NCI-H2029 treated with DMSO at 0.1 percent for 48 hours (cell line): ENCODE measurements at places on chromosomes 16 and 17.

DNA sequence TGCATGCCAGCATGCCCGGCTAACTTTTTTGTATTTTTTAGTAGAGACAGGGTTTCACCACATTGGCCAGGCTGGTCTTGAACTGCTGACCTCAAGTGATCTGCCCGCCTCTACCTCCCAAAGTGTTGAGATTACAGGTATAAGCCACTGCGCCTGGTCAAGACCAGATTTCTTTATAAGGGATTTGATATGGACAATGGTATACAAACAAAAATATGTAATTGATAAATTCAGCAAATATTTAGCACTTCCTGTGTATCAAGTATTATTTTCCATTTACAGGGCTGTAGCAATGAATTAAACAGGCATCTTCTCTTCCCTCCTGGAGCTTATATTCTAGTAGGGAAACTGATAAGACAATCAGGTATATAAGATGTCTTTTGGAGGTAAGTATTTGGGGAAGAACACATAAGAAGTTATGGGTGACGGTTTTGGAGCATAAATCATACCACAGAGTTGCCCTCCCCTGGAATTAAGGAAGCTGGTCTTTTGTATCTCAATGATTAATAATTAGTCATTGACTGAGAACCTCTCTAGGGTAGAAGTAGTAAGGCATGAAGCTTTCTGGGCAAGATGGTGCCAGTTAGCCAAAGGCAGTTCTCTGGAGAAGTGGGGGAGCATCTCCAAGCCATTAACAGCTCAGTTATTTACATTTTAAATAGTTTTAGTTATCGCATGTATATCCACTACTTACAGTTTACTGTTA, 35.8 kb downstream of the TANC2 start:
- DNase-seq, result no peak

GRCh38 chr16:24471561-24472350, 67.6 kb upstream of the RBBP6 start:
- DNase-seq, result no peak

GRCh38 chr16:58116529-58116928, 12.7 kb downstream of the CFAP20 start:
- DNase-seq, result no peak

DNA sequence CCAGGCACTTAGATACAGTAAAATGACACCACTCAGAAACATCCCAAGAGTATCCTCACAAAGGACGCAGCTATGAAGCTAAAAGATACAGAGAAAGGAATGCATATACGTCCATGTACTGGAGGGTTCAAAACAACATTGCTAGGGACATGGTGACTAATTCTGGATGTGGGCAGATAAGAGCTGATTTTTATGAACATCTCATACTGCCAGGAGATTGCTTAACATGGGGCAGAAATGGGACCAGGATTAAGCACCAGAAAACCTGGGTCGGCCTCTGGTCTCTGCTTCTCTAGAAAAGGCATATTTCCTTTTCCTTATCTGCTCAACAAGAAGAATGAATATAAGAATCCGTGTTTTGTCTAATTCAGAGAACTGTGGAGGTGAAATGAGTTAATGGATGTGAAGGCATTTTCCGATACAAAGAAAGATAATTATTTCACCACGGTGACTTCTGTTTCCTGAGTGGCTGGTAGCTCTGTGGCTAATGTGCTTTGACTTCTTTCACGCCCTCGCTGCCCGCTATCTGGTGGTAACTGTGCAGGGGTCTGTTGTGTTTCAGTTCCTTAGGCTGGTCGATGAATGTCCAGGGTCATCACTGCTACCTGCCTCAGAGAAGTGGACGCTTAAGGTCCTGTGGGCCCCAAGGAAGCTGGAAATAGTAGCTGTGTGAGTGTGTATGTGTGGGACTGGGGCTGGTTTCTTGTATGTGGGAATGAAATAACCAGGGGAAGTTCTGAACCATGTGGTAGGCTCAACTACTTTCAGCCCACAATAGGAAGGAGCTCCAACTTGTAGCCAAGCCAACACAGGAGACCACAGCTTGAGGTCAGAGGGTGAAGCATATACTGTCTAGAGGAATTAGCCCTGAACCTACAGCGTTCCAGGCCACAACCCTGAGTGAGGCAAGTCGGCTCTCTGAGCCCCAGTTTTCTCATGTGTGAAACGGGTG, 15.8 kb upstream of the CCL5 start:
- no peak for DNase-seq

- no peak for DNase-seq
These were observed 36.6 kb downstream of the ARHGAP23 start for GRCh38 chr17:38464723-38465390.

DNA sequence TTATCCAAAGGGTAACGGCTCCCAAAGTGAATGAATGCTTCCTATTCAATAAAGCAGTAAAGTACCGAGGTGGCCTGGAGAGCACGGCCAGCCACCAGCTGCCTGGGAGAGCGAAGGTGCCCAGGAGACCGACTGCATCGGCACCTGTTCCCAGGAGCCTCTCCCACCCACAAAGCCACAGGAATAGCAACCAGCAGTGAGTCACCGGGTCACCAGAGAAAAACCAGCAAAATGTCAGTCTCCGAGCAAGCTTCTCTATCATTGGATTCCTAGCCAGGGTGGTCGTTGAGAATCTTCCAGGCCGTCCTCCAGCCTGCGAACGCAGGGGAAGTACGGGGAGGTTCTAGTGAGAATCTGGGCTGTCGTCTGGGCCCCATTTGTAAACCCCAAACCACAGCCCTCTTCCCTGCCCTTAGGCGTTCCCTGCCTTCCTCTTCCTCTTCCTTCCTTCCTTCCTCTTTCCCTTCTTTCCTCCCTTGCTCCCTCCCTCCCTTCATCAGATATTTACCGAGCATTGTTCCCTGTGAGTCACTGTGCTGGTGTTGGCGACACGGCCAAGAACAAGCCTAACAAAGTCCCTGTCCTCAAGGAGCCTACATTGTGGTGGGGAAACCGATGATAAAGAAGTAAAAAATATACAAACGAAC, 114.6 kb downstream of the SLC39A11 start:
- no peak for DNase-seq

DNA sequence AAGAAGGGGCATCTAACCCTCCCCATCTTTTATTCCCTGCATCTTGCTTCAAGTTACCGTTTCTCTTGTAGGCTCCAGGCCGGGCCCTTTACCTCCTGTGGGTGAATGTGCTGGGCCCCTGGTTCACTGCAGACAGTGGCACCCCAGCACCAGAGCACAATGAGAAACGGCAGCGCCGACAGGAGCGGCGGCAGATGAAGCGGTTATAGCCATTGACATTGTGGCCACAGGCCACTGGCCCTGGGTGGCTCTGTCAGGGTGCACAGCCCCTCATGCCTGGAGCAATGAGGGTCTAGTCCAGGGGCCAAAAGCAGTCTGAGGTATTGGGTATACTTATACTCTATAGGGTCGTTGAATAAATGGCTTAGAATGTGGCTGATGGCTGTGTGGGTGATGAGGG, 2.0 kb downstream of the TMEM208 start:
- no peak for DNase-seq

DNA sequence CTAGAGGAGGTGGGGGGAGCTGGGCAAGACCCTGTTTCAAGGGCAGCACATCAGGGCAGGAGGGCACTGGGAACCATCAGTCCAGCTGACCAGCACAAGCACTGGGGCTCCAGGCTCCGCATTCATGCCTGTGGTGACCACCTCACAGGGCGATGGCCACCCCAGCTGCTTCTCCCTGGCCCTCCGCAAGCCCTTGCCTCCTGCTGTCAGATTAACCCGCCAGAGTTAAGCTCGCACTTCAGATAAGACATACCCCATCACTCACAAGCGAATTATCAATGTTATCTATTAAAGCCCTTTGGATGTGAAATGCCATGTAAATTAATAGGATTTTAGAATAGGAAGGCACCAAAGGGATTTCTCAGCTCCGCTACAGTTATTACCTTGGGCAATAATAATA, 105.0 kb downstream of the CCDC182 start:
- no peak for DNase-seq

GRCh38 chr17:48546924-48547807, 2.3 kb upstream of the HOXB2 start:
- peak; percentile 83 for DNase-seq

DNA sequence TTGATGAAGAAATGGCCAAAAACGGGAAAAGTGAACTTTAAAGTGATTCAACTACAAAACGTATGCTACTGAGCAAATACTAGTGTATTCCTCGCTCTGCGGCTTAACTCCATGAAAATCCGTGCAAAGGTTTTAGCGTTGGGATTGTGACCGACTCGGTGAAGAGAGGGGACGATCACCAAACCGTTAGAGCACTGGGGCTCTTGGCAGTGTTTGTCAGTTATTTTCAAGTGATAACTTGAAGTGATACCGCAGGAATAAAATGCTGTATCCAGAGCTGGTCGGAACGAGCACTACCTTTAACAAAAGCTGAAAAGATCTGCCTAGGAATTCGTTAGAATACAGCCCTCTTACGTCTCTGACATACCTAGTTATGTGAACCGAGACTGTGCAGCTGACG, 773 bp upstream of the PPM1D start:
- DNase-seq, result no peak

- DNase-seq, result no peak
These were observed 16.9 kb downstream of the EMC8 start for GRCh38 chr16:85782451-85782850.

GRCh38 chr16:66478733-66479511, 51.8 kb downstream of the BEAN1 start:
- DNase-seq, result no peak

- DNase-seq, result no peak
These were observed 15.0 kb downstream of the CPNE2 start for GRCh38 chr16:57107321-57107922.

DNA sequence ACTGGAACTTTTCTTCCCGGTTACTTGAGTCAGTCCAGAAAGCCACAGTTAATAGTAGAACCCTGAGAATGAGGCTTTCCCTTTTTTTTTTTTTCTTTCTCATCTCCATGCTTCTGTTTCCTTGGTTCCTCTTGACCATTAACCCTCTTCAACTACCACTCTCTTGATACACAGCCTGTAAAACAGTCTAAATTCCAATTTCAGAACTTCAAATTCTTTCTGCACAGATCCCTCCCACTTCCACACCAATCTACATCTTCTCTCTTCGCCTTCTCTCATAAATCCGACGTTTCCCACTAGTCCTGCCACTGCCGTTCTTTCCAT, 588 bp downstream of the METTL16 start:
- no peak for DNase-seq

GRCh38 chr16:79283578-79283977, 317.0 kb downstream of the MAF start:
- no peak for DNase-seq

- DNase-seq, result no peak
These were observed 8.3 kb upstream of the PSMD3 start for GRCh38 chr17:39972271-39972670.

DNA sequence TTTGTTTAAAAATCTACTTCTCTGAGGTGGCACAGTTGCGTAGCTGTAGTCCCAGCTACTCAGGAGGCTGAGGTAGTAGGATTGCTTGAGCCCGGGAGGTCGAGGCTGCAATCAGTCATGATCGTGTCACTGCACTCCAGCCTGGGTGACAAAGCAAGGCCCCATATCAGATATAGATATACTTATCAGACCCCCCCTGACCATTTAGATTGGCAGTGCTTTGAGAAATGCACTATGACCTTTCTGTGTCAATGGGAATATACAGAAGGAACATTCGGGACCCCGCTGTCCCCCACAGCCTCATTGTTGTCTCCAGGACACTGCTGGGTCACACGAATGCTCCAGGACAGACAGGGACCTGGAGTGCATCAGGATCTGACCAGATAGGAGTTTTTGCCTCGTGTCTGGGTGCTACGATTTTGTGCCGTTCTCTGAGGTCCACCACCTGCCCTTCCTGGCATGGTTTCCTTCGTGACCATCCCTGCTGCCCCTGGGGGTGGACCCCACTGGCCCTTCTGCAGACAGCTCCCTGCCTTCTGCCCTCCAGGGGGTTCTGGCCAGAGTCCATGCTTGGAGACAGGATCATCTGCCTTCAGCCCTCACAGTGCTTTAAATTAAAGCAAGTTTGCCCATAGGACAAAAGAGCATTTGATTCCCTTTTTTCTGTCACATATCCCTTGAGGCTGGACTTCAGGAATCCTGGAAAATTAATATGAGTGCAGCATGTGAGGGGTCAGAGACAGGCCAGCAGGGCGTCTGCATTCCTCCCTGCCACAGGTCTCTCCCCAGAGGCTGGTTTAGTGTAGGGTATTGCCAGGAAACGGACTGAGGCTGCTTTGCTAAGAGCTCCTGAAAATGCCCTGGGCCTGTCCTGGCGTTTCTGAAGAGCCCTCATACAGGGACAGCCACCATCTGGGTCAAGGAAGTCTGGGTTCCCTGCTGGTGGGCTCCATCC, 19.3 kb downstream of the PLD6 start:
- no peak for DNase-seq

DNA sequence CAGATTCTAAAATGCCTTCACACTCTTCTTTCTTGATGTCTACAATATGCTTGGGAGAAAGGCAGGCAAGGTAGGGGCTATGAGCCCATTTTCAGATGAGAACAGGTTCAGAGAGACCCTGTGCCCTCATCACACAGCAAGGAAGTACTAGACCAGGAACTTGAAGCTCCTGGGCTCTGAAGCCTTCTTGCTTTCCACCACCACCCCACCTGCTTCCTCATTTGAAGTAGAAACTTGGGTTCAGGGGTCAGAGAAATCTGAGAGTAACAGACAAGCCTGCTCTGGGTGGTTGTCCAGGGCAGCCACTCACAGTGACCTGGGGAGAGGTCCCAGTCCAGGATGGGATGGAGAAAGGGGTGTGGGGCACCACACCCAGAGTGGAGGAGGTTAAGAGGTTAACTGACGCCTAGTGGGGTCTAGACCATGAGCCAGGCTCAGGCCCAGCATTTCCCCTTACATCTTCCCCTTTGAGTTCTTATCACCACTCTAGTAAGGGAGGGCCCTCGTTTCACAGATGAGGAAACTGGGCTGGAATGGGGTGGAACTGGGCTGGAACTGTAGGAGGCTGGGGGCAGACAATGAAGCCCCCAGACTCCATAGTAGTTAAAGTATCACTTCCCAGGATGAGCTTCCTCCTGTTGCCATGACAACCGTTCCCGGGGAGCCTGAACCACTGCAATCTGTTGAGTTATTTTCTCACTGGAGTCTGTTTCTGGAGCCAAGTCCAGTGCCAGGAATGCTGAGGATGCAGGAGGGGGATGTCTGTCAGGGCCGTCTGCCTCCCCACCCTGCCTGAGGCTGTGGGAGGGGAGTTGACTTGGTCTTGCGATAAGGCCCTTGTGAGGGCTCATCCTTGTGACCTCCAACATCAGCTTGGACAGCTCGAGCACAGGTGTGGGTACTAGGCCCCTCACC, 16.2 kb upstream of the PHF12 start:
- DNase-seq, result no peak
